ENCODE measurements at places on chromosomes 5 and 9. TPM values are rescaled to one million over a fixed set of nuclear protein-coding genes. Genes with fewer than 3 reads are reported as not detected.

Gene EMB
- 31.1 TPM for total RNA-seq

Gene ANKDD1B
- total RNA-seq = 1.6 TPM

Gene QRFP
- total RNA-seq = not detected

Gene SPATA31A3
- not detected for total RNA-seq

Gene GFI1B
- 0.23 TPM for total RNA-seq

Gene BAAT
- total RNA-seq = 0.23 TPM

Gene PCDHA11
- total RNA-seq = 22.8 TPM

Gene GPR151
- total RNA-seq = 0.46 TPM

Gene PCDHGB3
- 9.2 TPM for total RNA-seq

Gene ADCY2
- 32.3 TPM for total RNA-seq

Gene PHF24
- total RNA-seq = 45.2 TPM

Measured in diencephalon (tissue), 1 donor.